Renal cortical epithelial cell (primary cell): ENCODE measurements at places on chromosomes 3 and 15.

DNA sequence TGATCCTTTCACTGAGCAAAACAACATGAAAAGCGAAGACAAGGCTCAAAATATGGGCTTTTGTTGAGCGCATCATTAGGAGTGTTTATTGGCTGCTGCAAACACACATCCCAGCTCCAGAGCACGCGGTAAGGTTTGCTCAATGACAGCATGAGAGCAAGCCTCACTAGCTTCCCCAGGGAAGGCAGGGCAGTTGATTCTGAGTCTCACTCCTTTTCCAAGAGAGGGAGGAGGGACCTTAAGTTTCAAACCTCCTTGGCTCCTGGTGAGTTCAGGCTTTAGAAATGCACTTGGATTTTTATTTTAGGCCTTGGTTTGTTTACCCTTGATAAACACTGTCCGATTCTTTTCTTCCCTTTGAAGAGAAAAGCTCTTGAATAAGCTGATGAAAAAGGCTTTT is 69.1 kb upstream of the CACNA2D3 start:
- DNase-seq, result no peak

- DNase-seq, result no peak
Observed at GRCh38 chr3:144164352-144164751, 192.7 kb downstream of the DIPK2A start.

DNA sequence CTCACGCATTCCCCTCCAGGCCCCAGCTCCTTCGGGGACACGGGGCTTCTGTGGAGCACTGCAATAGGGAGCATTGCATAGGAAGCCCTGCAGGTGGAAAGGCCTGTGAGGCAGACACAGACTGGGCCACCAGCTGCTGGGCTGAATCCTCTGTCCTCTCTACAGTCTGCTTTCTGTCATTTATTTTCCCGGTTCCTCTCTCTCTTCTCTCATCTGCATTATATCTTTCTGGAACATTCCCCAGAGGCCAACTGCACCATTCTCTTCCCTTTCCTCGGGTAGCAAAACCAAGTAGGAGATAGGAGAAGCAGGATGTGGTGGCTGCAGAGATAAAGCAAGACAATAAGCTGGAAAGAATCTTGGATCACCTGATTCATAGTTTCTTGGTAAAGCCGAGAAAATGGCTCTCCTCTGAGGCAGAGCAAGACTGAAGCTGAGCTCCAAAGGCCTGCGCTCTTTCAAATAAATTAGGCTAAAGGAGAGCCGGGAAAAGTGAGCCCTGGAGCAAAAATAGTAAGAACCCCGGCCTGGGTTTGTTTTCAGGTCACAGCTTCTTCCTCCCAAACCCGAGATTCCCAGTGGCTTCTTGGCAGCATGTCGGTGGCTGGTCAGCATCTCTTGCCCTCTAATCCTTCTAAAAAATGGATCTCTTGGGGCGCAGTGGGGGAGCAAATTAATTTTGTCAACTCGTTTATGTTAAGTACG is 5.3 kb downstream of the TM4SF4 start:
- DNase-seq, result no peak

DNA sequence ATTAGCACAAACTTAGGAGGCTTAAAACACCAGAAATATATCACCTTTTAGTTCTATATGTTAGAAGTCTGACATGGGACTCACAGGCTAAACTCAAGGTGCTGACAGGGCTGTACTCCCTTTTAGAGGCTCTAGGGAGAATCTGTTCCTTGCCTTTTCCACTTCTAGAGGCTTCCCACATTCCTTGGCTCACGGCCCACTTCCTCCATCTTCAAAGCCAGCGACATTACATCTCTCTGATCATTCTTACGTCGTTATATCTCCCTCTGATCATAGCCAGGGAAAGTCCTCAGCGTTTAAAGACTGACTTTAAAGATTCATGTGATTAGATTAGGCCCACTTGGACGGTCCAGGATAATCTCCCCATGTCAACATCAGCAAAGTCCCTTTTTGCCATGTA is 166.3 kb downstream of the GREM1 start:
- no peak for DNase-seq

DNA sequence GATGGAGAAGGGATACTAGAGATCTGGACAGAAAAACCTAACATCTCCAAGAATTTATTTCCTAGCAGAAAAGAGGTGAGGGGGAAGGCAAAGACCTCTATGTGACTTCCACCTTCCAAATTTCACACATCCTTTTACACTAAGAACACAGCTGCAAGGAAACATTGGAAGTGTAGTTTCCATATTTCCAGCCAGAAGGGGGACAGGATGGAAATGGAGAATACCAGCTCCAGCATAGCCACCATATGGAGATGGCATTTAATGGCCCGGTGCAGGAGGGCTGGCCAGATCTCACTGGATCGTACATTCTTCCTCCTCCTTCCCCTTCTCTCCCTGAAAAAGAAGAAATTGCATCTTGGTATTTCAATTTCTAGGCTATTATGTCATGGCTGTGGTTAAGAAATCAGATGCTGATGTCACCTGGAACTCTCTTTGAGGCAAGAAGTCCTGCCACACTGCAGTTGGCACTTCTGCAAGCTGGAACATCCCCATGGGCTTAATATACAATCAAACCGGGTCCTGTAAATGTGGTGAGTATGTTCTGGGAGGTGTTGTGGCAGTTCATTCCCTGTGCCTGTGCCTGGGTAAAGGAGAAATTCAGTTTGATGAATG is 36.9 kb upstream of the TF start:
- no peak for DNase-seq

DNA sequence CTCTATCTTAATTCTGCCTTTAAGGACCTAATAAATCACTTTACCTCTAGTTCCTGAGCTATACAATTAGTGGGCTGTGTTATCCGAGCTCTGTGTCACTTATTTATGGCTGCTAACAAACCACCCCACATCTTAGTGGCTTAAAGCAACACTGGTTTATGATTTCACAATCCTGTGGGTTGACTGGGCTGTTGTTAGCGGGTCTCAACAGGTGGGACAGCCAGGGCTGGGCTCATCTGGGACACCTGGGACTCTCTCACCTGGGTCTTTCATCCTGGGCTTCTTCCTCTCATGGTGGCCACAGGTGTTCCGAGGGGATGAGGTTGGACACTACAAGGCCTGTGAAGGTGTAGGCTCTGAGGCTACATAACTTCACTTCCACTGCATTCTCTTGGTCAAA is 35.8 kb upstream of the CHST2 start:
- no peak for DNase-seq
